ENCODE measurements at places on chromosomes 4 and X.

DNA sequence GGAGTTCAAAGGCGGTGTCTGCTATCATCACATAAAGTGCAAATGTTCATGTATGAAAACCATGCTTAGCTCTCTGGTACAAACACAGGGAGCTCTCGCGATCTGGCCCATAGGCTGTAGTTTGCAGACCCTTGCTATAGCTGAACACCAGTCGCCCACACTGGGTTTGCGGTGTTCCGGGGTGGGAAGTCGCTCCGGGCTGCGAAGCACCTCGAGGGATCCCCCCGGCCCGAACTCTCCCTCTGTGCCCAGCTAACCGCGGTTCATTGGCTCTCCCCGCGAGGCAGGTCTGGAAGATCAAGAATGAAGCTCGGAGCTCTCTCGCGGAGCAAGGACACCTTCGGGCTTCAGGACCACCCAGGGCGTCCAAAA is 341 bp upstream of the PRPS2 start:
- no peak for DNase-seq

DNA sequence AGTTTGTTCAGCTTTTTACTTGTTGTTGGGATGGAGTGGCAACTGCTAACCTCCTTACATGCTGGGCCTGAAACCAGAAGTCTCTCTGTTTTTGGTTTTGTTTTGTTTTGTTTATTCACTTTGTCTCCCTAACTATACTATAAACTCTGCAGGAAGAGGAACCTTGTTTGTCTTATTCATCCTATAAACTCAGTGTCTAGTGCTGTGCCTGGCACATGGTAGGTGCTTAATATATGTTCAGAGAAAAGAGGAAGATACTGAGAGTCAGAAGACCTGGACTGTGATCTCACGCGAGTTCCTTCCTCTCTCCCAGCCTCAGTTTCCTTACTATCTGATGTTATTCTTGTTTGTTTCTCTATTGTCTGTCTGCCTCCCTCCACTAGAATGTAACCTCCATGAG is 71.3 kb downstream of the PRPS1 start:
- DNase-seq, result no peak

DNA sequence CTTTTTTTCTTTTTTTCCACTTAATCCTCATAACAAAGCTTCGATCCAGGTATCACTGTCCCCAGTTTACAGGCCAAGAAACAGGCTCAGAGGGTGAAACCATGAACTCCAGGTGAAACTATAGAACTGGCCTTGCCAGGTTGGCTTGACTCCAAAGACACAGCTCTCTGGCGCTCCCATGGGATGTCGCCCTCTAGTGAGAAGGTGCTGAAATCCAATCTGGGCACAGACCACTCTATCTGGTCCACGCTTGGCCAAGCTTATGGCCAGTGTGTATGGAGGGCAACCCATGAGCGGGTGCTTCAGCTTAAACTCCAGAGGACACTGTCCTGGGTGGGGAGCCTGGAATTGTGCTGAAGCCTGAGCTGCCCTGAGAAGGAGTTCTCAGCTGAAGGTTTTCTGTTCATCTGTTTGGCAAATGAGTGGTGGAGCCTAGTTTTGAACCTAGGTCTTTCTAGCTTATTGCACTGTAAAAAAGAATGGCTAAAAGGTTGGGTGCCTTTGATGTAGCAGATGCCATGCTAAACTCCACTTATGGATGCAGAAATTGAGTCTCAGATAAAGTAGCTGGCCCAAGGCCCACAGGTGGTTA is 70.5 kb downstream of the SEL1L3 start:
- no peak for DNase-seq

- DNase-seq, result no peak
Observed at GRCh38 chrX:27608671-27609070, 18.5 kb downstream of the DCAF8L2 start.

DNA sequence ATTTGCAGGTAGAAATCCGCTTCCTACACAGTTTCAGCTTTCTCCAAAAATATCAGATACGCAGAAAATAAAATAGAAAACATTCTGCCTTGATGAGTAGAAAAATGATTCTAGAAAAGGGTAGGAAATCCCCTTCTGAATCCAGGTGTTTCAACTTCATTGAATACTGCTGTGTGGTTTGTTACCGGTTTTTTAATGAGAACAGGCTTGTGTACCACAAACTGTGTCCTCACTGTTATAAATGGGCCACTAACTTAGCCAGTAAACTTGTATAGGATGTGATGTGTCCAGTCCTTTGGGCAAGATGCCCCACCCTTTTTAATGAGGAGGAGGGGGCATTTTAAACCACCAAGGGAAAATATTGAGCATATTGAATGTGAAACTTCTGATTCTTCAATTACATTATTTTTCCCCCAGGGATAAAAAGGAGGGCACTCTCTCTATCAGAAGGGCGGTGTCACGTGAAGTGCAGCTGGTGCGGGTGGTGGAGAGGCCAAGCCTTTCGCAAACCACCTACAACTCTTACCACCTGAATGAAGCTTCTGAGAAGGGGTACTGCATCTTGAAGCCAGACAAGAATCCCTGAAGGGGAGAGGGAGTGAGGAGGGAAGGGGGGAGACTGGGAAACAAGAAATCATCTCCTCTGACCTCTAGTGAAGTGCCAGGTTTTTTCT is 4.5 kb downstream of the CXXC4 start:
- no peak for DNase-seq

All from activated gamma-delta T cell treated with Interleukin-2 at 50 U/mL for 16 hours (primary cell).